ENCODE measurements at places on chromosomes 13 and 19.

DNA sequence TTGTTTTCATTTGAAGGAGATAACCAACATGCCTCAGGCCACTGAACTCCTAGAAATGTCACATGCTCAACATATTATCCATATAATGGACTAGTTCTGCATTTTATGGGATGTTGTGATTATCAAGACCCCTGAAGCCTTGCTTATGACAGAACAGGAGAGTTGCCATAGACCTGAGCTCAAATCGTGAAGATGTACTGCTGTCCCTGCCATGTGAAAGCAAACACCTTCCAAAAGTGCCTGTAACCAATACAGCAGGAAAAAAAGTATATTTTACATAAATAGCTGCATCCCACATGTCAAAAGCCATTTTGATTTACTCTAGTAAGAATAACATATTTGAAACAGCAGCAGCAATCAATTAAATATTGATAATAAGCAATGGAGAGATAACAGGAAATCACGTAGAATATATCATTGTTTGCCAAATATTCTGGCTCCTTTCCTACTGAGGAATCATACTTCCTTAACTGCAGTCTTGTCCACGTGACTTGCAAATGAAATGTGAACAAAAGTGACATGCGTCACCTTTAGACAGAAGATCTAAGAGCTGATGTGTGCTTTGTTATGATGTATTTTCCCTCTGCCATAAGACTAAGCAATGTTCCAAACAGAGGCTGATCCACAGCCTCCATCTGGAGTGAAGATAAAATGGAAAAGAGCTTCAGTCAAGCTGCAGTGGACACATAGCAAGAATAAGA lies 33.5 kb downstream of the SLC25A30 start:
- no peak for DNase-seq

DNA sequence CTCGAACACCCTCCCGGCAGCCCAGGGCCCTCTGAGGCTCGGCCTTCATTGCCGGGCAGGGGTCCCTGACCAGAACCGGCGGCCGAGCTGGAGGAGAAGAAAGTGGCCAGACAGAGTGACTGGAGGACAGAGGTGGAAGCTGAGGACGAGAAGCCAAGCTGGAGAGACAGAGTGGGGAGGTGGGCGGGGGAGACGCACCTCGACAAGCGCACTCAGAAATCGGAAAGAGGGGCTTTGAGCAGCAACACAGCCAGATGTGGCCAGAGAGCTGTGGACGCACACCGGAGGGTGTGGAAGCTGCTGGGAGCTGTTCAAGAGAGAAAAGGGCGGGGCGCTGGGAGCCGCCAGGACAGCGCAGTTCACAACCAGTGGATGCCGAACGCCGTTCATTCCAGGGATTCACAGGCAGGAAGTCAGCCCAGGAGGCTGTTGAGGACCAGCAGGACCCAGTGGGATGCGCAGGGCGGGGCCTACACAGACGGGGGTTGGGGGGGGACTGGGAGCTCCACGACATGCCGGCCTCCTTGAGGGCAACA lies 28.2 kb upstream of the C13orf46 start:
- DNase-seq, result no peak

GRCh38 chr13:24092108-24092507 lies 68.4 kb upstream of the SPATA13 start:
- DNase-seq, result no peak

DNA sequence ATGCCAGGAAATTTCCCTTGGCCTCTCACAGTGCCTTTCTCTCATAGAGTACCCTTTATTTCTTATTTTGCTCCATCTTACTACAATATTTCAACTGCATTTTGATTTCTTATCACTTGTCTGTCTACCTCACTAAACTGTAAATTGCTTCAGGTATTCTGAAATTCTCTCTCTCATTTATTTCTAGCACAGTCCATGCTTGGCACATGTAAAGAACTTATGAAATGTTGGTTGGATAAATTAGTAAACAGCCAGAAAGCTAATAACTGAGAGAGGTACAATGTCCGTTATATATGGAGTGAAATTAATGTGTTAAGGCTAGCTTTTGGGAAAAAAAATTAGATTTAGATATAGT lies 138.3 kb upstream of the RFC3 start:
- DNase-seq, result no peak

- DNase-seq, result no peak
Observed at GRCh38 chr19:35124098-35125060, 8.8 kb downstream of the FXYD3 start.

- DNase-seq, result no peak
Observed at GRCh38 chr13:62130062-62130970, 714.7 kb upstream of the PCDH20 start.

DNA sequence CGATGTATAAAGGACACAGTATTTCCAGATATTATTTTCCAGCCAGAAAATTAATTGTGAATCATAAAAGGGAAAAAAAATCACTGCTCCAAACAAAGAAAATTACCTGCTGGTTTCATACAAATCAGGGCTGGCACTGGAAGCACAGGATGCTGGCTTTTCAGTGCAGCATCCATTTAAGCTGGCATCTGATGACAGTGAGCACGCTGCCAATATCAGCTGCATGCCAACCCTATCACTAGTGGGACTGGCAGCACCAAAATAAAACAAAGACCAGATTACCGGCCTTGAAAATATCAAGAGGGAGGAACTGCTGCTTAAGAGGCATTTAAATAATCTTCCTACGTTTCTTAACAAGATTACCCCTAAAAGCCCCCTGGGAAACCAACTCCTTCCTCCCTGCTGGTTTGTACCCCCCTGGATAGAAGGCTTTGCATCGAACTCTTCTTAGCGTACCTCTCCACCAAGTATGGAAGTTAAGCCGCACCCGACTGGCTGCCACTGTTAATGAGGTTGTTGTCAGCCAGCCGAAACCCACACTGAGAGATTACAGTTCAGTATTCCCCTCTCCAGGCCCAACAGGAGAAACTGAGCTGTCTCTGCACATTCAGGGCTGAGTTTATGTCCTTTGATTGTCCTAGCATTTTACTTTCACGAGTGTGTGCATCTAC lies 257.8 kb downstream of the EFNB2 start:
- no peak for DNase-seq

- no peak for DNase-seq
Observed at GRCh38 chr19:1847684-1848398, 442 bp downstream of the REXO1 start.

DNA sequence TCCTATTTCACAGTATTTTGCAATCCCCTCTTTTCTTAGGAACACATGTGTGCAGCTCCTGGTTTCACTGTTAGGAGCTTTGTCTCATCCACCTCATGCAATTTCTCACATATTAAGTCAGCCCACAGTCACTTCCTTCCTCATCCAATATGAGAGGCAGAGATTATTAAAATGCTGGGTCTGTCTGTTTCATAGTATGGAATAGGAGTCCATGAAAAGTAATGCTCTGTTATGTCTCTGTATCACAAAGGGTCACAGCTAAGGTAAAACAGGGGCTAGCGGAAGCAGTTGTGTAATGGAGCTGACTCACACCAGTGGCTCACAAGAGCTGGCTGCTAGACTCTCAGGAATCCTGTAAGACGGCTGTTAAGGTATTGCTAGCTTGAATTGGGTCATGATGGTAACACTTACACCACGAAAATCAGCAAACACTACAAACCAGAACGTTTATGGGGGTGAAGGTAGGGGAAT lies 216.5 kb downstream of the EFNB2 start:
- no peak for DNase-seq
